Effector CD8-positive, alpha-beta T cell (primary cell): ENCODE measurements at places on chromosomes 5 and 9.

GRCh38 chr5:156232251-156232869 is 94.6 kb upstream of the SGCD start:
- no peak for DNase-seq

DNA sequence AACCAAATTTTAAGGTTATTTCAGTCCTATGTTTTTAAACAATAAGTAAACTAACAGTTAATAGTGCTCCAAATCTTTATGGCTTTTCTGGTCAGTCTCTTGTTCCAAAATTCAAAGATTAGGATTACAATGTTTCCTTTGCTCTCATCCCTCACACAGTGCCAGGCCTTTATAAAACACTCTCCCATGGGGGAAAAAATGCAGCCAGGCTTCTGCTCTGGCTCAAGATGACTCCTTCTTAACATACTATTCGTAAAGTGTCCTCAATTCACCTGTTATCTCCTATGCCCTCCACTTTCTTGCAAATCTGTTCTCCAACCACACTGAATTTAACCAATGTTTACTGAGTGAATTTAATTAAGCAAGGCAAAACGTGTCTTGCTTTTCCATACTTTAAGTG is 1.4 kb downstream of the CEP120 start:
- DNase-seq: no peak

GRCh38 chr5:125412561-125413495 is 666.4 kb upstream of the ZNF608 start:
- no peak for DNase-seq

DNA sequence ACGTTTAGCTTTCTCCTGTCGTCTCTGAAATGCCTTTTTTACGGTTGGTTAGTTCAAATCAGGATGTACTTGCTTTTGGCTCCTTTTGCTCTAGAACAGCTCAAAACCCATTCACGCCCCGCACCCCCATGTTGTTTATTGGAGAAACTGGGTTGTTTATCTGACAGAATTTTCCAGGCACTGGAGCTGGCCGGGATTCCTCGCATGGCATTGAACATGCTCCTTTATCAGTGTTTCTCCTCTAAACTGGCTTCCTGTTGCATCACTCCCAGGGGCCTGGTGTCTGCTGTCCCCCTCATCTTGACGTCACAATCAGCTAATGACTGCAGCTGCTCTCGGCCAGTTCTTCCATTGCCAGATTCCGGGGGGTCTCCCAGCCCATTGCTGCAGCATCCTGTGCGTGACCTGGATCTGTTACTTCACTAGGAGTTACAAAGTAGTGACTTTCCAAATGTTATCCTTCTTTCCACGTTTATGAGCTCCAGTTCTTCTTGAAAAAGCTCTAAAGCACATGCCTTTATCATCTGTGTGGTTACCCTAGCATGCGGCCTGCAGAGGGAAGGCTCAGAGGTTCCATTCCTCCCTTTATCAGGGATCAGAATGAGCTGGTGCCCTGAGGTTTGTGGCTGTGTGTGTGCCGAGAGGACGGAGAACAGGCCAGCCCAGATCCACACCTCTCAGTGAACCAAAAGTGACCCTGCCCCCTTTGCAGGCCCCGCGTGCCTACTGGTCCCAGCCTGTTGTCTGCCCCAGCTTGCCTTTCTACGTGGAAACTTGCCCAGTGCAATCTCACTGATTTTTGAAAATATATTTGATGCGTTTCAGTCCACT is 27.5 kb downstream of the FAM163B start:
- no peak for DNase-seq

- DNase-seq: no peak
These were observed 136.4 kb downstream of the WDR41 start for GRCh38 chr5:77355751-77356150.

- no peak for DNase-seq
These were observed 1.0 kb downstream of the RIOK2 start for GRCh38 chr5:97181856-97182545.

- no peak for DNase-seq
These were observed 51.1 kb upstream of the ORM1 start for GRCh38 chr9:114271556-114272510.

DNA sequence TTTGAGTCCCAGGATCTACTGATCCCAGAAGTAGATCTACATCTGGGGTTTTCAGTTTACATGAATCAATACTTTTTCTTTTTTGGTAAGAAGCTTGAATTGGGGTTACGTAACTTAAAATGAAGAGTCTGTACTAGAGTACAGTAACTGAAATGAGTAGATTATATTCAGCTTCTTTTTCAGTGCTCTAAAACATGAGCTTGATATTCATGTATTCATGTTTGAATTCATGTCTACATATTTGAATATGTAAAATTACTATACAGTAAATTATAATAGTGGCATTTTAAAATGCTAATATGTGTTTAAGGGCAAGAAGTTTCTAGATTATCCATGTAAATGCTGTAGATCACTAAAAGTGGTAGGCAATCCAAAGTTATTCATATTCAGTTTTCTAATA is 14.8 kb downstream of the POU5F2 start:
- no peak for DNase-seq

DNA sequence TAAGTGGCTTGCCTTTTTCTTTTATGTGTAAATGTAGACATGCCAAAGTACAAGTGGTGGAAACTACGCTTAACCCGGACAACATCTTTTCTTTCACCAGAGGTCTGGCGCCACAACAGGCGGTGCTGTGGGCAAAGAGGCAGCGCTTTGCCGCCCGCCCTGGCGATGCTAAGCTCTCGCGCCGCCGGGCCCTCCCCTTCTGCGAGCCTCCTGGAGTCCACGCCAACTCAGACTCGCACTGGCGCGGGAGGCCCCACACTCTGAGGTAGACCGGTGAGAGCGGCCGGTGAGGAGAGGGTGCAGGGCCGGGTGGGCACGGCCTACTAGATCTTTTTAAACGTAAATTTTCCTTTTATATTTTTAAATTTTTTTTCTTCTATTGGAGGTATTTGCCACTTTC is 2253.1 kb upstream of the C9orf72 start:
- DNase-seq: no peak

DNA sequence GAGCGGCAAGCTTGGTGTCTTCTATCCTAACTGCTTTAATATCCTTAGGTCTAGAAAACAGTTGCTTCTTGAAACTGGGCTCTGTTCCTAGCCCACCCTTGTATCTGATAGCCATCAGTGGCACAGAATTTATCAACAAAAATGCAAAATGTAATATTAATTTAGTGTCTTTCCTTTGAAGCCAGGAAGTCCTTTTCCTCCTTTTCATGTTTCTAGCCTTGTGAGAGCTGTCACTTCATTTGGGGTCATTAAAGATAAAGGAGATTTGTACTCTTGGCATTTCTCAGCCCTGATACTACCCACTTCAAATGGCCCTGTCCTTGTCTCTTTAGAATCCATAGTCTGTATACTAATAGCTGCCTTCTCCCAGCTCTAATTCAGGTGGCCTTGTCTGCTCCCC is 111.0 kb downstream of the GAS1 start:
- DNase-seq: no peak

GRCh38 chr9:4674783-4675182 is 4.6 kb upstream of the CDC37L1 start:
- DNase-seq: no peak

DNA sequence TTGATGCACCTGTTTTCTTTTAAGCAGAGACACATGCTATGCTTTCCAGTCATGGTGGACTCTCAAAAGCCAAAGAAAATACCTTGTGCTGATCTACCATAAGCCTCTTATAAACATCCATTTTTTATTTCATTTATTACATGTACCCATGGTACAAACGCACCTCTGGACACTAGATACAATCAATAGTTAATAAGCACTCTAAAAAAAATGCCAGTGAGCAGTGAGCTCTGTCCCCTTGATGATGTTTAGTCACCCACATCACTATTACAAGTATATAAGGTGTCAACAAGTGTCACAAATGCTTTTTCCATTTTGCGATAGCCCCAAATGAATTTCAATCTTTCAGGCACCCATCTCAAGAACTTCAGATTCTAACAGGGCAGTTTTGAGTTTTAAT is 5.9 kb downstream of the KLF4 start:
- no peak for DNase-seq

DNA sequence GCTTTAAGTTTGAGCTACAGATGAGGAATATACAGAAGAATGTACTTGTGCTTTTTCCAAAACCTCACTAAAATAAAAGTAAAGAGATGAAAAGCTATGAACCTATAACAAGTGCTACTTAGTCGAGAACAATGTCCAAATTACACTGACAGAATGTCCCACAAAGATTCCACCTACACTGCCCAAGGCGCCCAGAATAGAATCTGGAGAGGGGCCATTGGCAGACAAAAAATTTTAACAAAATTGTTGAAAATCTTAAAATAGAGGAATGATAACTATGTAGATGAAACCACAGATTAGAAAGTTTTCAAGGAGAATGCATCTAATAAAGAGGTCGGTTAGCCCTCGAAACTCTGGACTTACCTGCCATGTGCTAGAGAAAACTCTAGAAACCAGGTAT is 235.3 kb downstream of the CETN3 start:
- no peak for DNase-seq

- no peak for DNase-seq
These were observed 171.1 kb downstream of the ARHGEF28 start for GRCh38 chr5:73797132-73797510.

- DNase-seq: no peak
These were observed 937 bp upstream of the SLC26A2 start for GRCh38 chr5:149959406-149960236.

DNA sequence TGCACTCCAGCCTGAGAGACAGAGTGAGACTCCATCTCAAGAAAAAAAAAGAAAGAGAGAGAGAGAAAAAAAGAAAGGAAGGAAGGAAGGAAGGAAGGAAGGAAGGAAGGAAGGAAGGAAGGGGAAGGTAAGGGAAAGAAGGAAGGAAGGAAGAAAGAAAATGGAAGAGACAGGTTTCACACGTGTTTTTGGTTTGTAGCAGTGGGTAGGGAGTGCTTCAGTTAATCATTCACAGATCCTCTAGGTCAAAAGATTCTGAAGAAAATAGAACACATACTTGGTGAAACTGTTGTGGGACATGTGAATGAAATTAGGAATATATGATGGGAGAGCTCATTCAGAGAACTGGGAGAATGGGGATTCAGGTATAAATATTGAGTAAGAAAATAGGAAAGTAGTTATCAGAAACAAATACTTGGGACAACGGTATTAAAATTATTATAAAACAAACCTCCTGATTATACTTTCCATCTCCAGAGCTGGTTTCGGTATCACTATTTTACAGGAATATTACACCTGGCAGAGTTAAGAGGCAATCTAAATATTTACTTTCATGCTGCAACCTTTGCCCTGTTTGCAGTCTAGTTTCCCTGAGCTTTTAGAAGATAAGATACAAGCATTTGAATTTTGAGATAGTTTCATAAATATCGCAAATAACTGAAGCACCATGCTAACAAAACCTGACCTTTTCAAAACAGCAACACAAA is 37.2 kb downstream of the MARVELD2 start:
- DNase-seq: no peak

- DNase-seq: no peak
These were observed 21.9 kb upstream of the DHFR start for GRCh38 chr5:80676706-80677105.

DNA sequence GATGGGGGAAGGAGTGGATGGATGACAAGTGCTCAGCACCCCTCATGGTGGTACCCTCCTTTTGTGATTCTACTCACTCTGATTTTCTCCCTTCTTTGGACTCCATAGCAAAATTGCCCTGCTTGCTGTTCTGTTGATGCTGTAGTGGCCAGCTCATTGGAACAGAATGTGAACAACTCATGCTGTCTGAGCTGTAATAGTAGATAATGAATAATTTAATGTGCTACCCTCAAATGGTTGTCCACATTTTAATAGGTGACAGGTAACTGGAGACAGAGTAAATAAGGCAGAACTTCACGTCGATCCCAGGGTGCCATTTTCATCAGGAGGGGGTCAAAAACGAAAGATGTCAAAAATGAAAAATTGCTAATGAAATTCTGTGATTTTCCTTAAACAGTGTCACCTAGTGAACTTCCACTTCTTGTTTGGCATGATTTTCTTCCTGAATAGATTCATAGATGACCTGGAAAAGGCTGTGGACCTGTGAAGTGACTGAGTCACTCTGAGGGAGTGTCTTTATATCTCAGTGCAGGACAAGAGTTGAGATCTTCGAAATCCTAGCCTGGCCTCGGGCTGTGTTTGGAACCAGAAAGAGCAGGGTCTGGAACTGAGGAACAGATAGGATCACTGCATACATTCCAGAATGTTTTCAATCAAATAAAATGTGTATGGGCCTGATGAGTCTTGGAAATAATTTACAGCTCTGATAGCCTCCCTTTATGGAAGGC is 270.2 kb downstream of the PSAT1 start:
- no peak for DNase-seq

DNA sequence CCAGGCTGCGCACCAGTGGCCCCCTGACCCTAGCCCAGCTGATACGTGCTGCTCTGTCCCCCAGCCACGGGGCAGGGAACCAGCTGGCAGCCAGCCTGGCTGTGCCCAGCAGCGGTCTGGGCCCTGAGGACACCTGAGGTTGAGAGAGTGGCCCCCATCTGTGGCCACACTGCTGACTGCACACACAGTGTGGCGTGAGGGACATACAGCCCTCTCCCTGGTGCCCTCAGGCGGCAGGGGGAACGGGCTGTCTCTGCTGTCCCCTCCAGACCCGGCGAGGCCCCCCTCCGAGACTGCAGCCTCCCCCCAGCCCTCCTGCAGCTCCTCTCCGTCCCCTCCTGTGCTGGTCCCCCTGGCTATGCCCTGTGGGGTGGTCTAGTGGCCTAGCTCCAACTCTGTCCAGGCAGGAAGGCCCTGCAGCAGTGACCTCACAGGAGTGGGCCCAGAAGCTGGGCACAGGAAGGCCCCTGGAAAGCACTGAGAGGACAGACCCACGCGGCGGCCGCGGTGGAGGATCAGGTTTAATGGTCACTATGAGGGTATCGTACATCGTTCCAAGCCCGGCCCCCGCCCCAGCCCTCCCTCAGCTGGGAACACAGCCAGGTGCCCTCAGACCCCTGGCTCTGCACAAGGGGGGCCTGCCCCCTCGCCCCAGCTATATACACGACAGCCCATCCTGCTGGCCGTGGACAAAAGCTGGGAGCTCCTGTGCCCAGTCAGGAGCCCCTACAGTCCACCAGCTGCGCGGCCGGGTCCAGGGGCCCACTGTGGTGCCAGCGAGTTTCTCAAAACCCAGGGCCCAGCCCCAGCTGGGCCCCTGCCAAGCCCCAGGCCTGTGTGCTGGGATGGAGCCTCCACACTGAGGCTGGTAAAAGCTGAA is 6.8 kb upstream of the ENTPD8 start:
- no peak for DNase-seq

DNA sequence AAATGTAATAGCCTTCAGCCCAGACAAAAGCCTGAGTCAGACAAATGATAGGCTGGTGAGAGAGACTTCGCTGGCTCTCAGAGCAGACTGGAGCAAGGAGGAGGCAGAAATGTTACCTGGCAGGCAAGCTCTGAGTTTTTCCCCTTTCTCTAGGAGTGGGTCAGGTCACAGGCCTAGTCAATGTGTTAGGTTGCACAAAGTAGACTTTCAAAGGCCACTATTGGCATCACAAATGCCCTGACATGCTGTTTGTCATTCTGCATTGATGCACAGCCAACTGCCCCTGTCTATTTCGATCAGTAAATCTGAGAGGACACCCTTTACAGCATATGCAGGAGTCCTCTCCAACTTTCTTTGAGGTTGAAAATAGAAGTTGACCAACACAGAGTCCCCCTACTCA is 15.5 kb upstream of the C1QTNF3 start:
- no peak for DNase-seq
